ENCODE measurements at places on chromosomes 13 and 19.
A peak's percentile ranks its signal among the peaks of the same experiment; 100 is the strongest.

DNA sequence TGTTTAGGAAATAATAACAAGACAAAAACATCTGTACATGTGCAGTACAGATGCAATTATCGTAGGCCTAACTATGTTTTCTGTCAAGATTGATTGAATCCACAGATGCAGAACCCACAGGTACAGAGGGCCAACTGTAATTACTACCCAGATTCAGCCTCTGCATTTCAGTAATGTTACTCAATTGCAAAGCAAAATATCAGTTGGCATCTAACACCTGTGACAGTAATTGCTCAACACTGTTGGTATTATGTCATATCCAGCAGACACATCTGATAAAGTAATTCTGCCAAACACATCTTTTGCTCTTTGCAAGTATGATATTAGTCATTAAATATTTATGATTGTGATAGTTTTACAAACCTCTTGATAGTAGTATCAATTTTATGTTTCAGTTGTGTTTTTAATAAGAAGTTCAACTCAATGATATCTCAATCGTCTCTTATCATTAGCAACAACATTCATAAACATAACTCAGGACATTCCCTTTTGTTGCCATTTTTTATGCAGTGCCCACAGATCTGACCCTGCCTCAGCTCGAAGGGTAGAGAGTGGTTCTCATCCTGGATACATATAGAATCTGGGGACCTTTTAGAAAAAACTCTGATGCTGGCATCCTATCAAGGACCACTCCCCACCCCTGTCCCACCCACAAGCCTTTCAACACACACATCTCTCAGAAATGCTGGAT is 104.7 kb downstream of the MYCBP2 start:
- no peak for DNase-seq

- no peak for DNase-seq
Observed at GRCh38 chr13:79307866-79308298, 98.2 kb downstream of the RBM26 start.

DNA sequence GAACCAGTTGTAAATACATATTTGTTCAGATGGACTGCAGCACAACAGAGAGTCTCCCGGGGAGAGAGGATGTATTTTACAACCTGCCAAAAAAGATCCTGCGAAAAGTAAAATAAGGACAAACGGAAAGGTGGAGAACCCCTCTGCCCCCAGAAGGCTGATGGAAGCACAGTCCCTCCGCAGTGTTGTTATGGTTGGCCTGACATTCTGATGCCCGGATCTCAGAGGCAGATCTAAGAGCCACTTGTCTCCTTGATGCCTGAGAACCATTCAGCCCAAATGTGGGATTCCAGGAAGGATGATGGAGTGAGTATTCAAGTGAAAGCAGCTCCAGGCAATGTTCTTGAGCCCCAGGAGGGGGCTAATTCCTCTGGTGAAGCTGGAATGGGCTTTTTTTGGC is 458.7 kb downstream of the ZNF536 start:
- DNase-seq = no peak

GRCh38 chr13:29959086-29959485 is 108.7 kb upstream of the UBL3 start:
- no peak for DNase-seq

DNA sequence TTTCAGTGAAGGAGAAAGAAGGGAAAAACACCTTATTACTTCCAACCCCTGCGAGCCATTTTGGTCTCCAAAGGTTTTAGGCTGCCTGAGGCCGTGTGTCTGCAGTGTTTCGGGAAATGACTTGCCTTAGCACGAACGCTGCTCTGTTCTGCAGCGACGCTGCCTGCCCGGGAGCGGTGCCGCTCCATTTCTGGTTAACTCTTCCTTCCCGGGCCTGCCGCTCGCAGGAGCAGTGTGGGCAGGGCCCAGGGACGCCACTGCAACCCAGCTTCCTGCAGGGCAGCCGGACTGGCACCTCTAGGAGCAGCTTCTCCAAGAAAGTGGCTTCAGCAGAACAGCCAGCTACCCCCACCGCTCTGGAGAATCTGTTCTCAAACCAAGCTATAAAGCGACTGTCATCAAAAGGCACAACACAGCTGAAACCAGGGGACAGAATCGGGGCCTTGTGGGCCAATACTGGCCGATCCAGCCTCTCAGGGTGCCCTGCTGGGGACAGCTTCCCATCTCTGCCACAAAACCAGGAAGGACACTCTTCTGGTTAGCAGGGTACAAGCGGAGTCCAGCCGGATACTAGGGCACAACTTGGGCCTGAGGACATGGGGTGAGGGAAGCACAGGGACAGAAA is 72.2 kb downstream of the KCTD15 start:
- no peak for DNase-seq

DNA sequence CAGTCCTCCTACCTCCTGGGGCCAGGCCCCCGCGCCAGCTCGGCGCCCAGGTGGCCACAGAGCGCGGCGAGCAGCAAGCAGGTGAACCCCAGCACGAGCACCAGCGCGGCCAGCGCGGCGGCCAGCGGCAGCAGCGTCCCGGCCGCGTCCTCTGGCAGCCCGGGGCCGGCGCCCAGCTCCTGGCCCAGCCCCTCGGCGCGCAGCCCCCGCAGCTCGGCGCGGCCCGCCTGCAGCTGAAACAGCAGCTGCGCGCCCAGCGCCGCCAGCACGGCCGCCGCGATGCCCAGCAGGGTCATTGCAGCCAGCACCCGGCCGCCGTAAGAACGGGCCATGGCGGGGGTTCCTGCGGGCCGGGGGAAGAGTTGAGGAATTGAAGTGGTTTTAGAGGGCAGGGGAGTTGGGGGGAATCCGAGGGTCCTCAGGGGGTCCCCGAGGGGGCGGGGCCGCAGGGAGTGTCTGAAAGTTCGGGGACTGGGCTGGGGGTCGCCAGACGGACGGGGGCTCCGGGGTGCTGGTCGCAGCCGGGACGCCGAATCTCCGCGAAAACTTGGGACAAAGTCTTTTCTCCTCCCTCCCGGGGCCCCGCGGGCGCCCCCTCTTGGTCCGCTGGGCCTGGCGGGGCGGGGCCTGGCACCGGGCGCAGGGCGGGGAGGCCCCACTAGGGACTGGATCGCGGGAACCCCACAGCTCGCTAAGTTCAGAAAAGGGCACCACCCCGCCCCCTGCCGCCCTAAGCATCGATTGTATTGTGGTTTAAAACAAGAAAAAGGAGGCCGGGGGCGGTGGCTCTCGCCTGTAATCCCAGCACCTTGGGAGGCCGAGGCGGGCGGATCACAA is at the start of gene TMEM221:
Gene TMEM221, minus strand, starts transcription at position 538 of the 837 bp plus-strand sequence. Its CDS starts 206 bp downstream, at position 332.
- peak; percentile 36 for DNase-seq

DNA sequence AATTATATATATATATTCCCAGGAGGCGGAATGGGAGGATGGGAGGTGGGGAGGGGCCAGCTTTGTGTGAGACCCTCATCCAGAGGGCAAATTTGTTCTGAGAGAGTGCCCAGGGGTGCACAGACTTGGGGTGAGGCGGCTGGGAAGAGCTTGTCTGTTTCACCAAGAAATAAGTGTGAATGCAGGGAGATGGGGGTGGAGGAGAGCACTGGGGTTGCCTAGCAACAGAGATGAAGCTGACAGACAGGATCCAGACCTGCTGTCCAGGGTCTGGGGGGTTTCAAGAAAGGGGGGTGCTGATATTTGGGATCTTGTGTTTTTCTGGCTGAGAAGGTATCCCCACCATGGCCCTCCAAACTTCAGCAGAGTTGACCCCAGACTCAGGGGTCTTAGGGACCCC is 18.6 kb upstream of the TNFAIP8L1 start:
- no peak for DNase-seq

DNA sequence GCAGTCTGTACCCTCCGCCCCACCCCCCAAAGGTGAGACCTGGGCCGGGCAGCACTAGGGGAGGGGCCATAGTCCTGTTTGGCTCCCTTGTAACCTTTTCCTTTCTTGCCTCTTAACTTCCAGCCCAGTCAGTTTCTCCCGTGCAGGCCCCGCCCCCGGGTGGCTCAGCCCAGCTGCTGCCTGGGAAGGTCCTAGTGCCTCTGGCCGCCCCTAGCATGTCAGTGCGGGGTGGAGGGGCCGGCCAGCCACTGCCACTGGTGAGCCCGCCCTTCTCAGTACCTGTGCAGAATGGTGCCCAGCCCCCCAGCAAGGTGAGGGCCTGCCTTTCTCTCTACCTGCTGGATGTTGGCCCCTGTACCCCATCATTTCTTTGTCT is 10.5 kb upstream of the PRR19 start:
- DNase-seq = no peak

GRCh38 chr13:26895081-26895807 is 134.7 kb upstream of the GPR12 start:
- DNase-seq = no peak

DNA sequence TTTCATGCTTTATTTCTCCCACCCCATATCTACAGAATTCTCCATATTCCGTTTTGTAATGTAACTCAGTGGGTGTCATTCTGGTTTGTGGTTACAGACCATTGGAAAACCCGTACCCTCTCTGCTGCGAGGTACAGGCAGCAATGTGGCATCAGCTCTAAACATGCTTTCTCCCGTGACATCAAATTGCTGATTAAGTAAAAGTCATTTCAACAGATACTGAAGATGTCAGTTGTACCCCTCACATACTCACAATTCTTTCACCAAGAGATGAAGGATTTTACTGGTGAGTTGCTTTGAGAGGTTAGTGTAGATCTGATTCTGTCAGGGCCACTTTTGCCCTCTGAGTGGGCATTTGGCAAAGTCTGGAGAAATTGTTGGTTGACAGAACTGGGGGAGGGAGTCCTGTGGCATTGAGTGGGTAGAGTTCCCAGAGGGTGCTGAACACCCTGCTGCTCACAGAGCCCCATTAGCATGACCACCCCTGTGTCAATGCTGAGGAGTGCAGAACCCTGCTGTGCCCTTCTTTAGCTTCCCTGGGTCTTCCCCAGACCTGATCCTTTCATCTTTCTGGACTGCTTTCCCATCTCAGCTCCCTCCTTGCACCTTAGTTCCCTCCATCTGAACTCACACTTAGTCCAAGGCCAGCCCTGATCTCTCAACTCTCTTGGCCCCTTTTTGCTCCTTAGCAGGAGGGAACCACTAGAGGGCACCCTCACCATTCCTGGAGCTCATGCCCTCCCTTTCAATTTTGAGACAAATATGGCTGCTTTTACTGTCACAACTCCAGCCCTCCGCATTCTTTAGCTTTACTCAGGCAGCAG is 39.9 kb upstream of the CEACAM8 start:
- no peak for DNase-seq

GRCh38 chr13:50426927-50427326 is 411.7 kb downstream of the KCNRG start:
- no peak for DNase-seq

DNA sequence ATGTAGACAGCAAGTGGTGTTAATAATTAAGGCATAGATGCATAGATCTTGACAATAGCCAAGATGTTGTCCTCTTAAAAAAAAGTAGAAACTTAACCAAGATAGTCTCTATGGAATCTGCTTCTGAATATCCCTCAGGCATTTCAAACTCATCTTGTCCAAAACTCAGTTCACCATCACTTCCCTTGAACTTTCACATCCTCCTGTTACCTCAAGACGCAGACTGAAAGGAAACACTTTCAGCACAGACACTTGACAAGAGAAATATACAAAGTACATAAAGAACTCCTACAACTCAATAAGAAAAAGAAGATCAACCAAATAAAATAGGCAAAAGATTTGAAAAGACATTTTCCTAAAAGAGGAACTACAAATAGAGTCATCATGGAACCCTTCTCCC is 451.1 kb downstream of the FOXO1 start:
- no peak for DNase-seq

GRCh38 chr13:88022431-88023208 is 351.4 kb downstream of the SLITRK5 start:
- no peak for DNase-seq

- no peak for DNase-seq
Observed at GRCh38 chr13:35767256-35767976, 290.9 kb upstream of the MAB21L1 start.

- no peak for DNase-seq
Observed at GRCh38 chr13:24075137-24075975, 85.2 kb upstream of the SPATA13 start.

- no peak for DNase-seq
Observed at GRCh38 chr19:34925278-34925855, 1.3 kb upstream of the ZNF30 start.

DNA sequence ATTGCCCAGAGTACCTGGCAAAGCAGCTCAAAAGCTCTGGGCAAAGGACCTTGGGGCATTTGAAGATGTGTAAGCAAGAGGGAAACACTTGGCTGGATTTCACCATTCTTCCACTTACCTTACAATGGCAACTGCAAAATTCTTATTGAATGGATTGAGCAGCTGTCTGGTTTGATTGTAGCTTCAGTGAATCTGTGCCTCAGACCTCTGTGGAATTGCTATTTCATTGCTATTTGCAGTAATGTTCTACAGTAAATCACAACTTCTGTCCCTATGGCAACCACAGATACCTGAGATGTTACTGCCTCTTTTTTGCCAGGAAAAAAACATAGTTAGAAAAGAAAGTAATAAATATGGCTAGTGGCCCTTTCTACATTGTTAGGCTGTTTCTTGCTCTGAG is 519.5 kb downstream of the SUCLA2 start:
- no peak for DNase-seq

DNA sequence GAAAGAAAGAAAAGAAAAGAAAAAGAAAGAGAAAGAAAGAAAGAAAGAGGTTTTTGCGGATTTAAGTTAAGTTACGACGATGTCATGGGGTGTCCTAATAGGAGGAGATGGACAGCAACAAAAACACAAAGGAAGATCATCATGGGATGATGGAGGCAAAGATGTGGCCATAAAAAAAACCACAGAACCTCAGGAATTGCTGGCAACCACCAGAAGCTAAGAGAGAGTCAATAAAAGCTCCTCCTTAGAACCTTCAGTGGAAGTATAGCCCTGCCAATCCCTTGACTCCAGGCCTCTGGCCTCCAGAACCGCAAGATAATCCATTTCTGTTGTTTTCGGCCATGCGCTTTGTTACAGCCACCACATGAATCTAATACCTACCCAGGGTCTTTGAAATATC is 11.5 kb downstream of the PLEKHA4 start:
- DNase-seq = no peak

GRCh38 chr19:16265205-16265604 is 59.4 kb upstream of the KLF2 start:
- no peak for DNase-seq

DNA sequence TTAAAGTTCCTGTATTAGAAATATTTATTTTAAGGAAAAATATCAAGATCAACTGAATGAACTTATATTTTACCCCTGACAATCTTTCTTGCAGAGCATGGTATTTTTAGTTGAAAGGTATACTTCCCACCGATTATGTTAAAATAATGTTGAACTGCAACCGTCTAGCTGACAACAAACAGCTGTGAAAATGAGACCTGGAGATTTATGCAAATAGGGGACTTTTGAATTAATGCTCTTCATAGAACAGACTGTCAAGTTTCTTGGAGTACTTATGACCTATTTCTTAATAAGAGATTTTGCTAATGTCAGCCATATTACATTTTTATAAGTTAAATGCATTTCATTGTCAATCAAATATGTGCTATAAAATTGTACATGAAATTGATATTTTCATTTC is 210.9 kb downstream of the NALCN start:
- DNase-seq = no peak

DNA sequence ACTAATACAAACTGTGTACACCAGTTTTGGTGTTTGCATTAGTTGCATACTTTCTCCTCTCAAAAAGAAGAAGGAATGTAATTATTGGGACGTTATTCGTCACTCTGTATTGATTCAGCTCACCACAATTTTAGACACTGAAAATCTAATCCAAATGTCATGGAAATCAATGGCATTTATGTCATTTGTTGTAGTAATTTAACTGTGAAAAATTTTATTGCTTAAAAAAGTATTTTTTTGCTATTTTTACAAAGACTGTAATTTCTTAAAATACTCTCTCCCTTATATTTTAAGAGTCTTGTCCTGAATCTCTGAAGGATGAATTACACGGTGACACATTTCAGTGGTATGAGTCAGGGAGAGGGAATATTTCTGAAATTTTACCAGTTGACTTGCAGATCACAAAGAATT is 2117.6 kb downstream of the PCDH9 start:
- DNase-seq = no peak

GRCh38 chr13:99548448-99548847 is 47.2 kb downstream of the TM9SF2 start:
- no peak for DNase-seq
